ENCODE measurements at places on chromosomes 4 and X.

- DNase-seq, result no peak
These were observed 2.7 kb downstream of the BEX3 start for GRCh38 chrX:103378990-103379389.

GRCh38 chr4:122576261-122577188, 44.3 kb downstream of the IL21 start:
- DNase-seq, result no peak

DNA sequence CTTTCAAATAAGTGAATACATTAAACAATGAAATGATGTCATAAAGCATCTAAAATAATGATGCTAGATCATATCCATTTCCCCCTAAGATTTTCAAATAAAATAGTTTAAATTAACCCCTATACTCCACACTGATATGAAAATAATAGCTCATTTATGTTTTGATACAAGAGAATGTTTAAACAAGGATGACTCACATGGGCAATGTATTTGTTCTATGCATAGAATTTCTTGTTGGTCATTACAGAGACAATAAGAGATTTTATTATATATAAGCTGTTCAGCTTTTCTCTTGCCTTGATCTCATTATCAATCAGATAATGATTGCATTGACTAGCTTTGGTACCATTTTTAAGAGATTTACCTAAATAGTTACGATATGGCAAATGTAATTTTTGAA, 411.7 kb downstream of the ARHGAP24 start:
- DNase-seq, result no peak

DNA sequence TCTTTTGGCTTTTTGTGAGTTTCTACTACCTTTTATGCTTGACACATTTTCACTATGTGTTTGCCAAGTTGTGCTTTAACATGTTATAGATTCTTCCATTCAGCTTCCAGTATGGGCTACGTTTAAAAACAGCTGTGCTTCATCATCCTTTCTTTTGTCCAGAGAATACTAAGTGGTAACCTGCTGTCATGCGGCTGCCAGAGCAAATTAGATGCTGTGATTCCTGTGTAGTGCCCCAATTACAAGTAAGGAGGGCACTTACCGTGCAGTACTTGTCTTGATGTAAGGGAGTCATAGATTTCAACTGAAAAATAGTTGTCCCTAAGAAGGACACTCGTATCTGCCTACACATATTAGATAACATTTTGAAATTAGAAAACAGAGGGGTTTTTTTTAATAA, 531.8 kb upstream of the GALNTL6 start:
- DNase-seq, result no peak

DNA sequence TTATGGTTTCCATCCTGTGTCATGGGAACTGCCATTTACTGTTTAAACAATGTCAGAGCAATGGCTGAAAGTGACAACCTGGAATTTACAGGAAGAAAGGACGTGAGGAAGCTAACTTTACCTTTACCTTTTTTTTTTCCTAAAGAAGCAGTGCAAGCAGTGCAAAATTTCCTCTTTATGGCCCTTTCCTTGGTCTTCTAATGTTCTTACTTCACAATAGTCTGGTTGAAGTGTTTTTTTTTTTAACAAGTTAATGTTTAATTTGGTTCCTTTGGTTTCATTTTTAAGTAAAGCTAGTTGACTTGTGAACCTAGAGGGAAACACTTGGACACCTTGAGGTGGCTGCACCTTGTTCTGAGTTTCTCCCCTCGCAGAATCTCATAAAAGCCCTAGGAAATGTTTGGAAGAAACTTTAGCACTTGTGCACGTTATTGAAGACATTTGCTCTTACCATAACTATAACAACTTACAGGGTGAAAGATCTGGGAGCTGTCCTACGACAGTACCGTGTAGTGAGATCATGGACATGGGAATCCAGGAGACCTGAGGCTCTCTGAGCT, 1.8 kb downstream of the SGMS2 start:
- DNase-seq, result no peak

DNA sequence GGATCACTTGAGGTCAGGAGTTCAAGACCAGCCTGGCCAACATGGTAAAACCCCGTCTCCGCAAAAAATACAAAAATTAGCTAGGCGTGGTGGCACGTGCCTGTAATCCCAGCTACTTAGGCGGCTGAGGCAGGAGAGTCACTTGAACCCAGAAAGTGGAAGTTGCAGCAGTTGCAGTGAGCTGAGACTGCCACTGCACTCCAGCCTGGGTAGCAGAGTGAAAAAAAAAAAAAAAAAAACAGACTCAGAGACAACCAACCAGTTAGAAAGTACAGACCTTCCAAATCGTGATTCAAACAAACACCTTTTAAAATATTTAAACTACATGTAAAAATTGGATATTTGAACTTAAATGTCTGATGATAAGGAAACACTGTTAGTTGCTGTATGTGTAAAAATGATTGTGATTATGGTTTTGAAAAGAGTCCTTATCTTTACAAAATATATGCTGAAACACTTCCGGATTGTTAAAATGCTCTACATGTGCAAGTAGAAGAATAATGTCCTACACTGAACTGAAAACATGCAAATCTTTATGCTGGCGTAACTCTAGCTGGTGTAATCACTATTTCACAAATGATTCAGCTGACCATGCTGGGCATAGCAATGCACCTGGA, 37.8 kb downstream of the SH3KBP1 start:
- no peak for DNase-seq

- DNase-seq, result no peak
These were observed 35.2 kb upstream of the GRIA2 start for GRCh38 chr4:157185363-157185762.

DNA sequence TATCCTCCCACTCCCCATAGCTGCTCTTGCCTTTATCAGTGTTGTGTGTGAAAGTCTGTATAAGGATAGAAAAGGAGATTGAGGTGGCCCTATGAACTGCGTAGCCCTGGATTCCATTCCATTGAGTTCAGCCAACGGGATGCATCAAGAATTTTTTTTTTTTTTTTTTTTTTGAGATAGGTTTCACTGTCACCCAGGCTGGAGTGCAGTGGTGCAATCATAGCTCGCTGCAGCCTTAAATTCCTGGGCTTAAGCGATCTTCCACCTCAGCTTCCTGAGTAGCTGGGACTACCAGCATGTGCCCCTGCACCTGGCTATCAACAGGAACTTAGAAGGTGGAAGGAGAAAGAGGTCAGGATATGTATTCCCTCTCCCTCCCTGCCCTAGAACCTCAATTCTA, 187.2 kb upstream of the SPRY1 start:
- DNase-seq, result no peak

DNA sequence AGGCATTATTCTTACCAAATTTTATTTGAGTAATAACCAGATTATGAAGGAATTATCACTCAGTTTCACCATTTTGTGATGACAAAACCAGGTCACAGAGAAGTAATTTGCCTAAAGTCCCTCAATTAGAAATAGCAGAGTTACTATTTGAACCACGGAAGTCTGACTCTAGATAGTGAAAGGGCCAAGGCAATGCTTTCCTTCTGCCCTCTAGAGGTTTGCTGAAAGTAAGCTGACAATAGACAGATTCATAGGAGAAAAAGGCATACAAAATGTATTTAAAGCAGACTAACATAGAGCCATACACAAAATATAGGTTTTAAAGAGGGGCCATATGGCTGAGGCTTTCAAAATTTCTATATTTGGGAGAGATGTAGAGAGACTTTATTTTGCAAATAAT, 43.1 kb downstream of the CXXC4 start:
- DNase-seq, result no peak

DNA sequence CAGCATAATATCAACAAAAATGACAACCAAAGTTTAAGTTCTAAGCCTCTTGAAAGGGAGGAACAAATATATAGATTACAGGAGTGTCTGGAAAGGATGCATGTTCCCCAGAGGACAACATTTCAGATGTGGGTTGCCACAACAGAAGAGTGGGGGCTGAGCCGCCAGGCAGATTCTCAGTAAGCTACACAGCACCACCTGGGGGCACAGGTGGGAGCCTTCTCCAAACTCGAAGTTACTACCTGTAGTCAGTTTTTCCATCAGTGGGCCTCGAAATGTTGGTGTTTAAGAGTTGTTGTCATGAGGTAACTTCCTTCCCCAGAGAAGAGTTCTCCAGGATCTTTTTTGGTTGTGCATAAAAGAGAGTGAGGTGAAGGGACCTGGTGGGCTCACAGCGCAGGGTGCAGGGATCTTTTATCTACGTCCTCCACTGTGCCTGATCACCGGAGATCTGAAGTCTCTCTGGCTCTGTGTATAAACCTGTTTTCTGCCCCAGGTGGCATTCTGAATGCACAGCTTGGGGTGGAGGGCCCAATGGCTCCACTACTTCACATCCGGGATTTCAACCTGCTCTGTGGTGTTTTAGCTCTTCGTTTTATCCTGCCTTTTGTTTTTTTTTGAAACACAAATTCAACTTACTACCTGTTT, 58.4 kb upstream of the STS start:
- DNase-seq, result no peak

GRCh38 chr4:63029380-63029779, 1379.9 kb downstream of the TECRL start:
- no peak for DNase-seq

DNA sequence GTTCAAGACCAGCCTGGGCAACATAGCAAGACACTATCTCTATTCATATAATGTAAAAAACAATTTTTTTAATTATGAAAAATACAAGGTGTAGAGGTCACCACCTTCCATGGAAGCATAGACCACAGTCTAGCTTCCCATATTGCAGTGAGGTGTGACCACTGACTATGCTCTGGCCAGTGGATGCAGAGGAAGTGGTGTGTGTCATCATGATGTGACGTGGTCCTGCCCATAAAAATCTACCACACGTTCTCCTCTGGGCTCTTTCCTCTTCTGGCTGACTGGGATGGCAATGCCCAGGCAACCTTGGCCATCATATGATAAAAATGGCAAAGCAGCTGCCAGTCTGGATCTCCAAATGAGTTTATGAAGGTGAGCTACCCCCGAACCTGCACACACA, 65.7 kb downstream of the RBM47 start:
- no peak for DNase-seq
